ENCODE measurements at places on chromosomes 1 and 21. TPM values are rescaled to one million over a fixed set of nuclear protein-coding genes. Genes with fewer than 3 reads are reported as not detected.

DNA sequence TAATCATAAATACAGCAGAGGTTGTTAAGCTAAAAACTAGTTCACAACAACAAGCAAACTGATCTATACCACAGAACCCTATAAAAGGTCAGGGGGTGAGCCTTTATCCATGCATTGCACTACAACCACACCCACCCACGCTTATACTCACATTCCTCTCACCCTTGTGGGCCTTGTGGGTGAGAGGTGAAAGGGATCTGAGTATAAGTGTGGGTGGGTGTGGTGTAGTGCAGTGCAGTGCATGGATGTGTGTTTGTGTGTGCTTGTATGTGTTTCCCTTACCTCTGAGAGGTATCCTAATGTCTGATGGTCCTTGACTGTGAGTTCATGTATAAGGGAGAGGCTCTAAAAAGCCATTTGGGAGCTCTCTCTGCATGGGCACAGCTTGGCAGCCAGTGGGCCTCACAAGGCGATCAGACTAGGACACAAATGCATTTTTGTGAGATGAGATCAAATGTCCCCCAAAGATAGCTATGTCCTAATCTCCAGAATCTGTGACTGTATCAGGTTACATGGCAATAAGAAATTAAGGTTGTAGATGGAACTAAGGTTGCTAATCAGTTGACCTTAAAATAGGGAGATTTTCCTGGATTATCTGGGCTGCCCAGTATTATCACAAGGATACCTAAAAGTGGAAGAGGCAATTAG lies 95.5 kb upstream of the DPT start:
- DNase-seq: no peak

GRCh38 chr1:184387476-184388318 lies 868 bp downstream of the C1orf21 start:
- peak; percentile 20 for DNase-seq

GBP4 gene
- polyA plus RNA-seq: 10.1 TPM

DNA sequence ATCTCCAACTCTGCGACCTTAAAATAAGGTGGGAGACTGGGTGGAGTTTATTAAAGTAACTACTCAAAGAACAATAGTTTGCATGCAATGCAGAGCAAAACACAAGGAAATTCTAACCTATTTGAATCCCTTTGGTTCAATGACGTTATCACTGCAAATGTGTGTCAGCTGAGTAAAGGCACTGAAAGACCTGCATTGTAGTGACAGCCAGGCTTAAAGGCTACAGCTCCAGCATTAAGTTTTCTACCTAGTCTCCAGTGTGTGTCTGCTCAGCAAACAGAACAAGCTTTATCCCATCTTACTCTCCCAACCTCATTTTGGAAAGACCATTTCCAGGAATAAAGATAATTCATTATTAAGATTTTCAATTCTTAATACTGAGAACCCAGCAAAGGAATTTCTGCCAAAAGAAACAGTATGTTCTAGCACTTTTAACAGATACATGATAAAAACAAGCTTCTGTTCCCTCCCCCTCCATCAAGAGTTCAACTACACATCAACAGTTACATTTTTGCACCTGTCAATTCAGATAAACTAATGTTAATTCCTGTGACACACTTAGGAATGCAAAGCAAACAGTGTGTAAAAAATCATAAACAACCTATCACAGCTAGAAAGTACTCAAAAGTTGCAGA lies 14.2 kb downstream of the PTP4A2 start:
- DNase-seq: no peak

GRCh38 chr1:10761503-10762152 lies 34.8 kb downstream of the CASZ1 start:
- peak; percentile 55 for DNase-seq

DNA sequence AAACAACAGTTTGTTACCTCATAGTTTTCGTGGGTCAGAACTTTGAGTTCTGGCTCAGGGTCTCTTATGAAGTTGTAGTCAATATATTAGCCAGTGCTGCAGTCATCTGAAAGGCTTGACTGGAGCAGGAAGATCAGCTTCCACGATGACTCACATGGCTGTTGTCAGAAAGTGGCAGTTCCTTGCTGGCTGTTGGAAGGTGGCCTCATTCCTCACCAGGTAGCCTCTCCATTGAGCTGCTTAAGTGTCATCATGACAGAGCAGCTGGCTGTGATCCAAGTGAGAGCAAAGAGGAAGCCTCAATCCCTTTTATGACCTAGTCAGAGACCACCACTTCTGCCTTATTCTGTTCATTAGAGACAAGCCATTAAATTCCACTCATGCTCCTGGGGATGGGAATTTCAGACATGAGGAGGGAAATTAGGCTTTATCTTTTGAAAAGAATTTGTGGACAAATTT lies 5.6 kb downstream of the OSBPL9 start:
- DNase-seq: no peak

- no peak for DNase-seq
Observed at GRCh38 chr1:240499012-240499411, 112.9 kb downstream of the GREM2 start.

GSTM2 gene
- polyA plus RNA-seq: 77.9 TPM

B3GALNT2 gene
- polyA plus RNA-seq: 19.6 TPM

TNFRSF9 gene
- not detected for polyA plus RNA-seq

DNA sequence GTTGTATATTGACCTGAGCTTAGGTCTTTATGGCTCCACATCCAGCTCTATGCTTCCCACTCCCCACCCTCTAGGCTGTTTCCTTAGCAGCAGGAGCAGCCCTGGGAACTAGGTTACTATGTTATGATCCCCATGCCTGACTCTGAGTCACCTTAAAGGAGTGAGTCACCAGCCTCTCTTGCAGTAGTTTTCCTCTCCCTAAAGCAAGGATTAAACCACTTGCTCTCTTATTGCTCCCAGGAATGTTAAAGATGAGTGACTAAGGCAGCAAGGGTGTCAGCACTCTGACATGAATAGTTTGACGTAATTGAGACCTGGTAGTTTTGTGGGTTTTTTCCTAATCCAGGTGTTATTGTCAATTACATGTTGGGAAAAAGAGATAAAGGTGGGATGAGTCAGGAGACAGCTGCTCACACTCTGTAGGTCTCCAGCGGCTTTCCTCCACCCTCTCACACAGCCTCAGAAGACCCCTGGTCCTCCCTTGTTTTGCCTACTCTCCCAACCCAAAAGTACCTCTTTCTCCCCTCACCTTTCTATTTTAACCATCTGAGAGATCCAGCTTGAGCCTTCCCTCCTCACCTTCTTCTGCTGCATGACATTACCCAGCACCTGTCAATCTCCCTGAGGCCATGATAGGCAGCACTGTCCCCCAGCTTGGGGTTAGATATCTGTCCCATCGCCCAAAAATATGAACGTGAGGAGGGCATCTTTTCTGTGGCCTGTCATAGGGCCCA lies 369.1 kb upstream of the VAMP3 start:
- DNase-seq: no peak

TRPM2 gene
- polyA plus RNA-seq: 3.3 TPM

AKT3 gene
- 43.0 TPM for polyA plus RNA-seq

DNA sequence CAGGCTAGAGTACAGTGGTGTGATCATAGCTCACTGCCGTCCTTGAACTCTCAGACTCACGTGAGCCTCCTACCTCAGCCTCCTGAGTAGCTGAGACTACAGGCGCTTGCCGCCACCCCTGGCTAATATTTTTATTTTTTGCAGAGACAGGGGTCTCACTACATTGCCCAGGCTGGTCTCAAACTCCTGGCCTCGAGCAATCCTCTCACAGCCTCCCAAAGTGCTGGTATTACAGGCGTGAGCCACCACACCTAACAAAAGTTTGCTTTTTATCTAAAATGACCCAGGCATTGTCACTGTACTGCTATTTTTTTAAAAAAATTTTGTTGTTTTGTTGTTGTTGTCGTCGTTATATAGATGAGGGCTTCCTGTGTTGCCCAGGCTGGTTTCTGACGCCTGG lies 46.4 kb downstream of the CAPN2 start:
- no peak for DNase-seq

DNA sequence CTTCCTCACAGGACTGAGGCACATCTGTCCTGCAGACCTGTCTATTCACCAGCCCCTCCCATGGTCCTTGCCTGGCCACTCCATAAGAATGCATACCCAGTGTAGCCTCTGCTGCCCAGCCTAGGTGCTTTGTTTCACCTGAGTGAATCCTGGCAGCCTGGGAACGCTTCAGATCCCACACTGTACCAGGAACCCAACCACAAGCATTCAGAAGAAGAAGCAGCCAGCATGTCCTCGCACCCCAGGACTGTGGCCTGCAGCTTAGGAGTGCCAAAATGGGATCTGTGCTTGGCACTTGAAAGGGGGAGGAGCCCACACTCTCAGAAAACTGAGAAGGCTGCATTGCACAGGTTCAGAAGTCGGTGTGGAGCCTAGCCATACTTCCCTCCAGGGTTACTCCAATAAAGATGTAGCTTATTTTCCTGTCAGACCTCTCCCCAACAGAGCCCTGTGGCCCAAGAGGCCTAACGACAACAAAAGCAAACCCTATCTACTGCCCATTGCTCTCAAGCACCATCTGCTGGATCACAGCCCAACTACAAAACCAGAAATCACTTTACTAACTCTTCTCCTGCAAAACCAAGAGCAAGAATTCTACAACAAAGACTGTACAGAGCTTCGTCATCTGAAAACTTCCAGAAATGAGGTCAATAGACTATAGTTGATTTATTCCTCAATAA lies 923.1 kb upstream of the NEGR1 start:
- DNase-seq: no peak

BEND5 gene
- polyA plus RNA-seq: 10.8 TPM

DNA sequence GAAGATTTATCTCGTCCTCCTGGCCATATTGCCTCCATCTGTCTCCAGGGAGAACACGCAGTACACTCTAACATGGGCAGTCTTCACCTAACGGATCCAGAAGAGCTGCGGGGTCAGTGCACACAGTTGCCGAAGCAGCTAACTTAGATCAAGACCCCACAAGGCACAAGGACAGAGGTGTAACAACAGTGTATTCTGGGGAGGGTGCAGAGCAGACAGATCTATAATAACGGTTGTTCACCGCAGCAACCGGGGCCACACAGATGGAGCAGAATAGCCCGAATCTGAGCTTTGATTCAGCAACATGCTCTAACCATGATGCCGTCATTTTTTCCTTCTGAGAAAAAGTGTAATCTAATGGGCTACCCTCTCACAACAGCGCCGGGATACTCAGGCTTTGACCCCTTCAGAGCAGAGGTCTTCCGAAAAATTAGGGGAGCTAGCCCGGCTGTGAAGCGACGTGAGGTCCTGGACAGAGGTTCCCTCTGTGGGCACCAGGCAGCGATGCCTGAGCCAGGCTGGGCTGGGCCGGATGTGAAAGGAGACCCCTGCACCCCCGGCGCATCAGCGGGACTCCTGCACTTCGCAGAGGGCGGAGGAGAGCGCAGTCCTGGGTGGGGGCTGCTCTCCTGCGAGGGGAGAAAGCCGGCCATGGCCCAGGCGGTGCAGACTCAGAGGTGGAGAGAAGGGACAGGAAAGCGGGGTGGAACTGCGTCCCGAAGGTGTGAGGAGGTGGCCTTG lies 57.5 kb downstream of the BCL9 start:
- peak; percentile 39 for DNase-seq

DNA sequence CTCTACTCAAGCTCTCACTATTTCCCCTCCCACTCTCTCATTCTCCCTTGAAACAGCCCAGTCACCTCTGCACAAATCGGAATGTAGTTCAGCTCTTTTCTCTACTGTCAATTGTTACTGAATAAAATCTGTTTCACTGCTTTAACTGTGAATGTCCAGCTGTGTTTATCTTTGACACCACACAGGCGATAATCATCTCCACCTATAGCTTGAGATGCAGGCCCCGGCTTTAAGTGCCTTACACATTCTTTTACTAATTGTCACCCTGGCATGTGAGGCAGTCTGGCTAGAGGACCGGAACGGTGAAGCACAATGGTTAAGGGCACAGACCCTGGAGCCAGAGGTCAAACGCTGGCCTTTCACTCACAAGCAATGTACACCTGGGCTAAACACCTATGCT lies 122.8 kb upstream of the C8B start:
- no peak for DNase-seq

GRCh38 chr21:41616031-41616591 lies 108.2 kb upstream of the TMPRSS2 start:
- no peak for DNase-seq

CD1E gene
- 1.0 TPM for polyA plus RNA-seq

RXRG gene
- polyA plus RNA-seq: 1.7 TPM

- no peak for DNase-seq
Observed at GRCh38 chr1:38889589-38889988, 8.2 kb upstream of the GJA9 start.

DNA sequence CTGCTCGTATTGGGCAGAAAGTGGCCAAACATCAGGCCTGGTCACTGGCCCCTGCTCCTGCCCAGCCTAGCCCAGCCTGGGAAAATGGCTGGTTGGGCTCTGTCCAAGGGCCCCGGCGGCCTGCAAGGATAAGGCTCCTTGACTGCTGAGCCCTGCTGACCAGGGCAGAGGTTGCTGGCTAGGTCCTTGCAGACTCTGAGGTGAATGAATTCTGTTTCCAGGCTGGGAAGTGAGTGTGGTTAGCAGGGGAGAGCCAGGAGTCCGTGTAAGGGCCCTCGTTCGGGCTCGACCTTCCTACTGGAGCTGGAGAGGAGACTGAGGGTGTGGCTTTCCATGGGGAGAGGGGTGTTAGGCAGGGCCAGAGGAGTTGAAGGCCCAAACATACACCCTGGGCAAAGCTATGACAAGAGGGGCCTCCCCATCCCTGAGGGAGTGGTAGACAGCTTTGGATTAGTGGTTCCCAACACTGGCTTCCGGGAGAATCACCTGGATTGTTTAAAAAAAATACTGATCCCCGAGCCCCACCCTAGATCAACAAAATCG lies 20.6 kb downstream of the CSF1 start:
- DNase-seq: no peak

DNA sequence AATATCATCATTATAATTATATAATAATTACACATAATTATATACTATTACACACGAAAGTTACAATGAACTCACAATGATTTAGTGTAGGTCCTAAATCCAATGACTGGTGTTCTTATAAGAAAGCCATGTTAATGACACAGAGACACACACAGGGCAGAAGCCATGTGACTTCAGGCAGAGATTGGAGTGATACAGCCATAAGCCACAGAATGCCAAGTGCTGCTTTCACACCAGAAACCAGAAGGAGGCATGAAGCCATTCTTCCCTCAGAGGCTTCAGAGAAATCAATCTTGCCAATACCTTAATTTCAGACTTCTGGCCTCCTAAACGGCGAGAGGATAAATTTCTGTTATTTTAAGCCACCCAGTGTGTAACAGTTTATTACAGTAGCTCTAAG lies 147.4 kb upstream of the KRTAP19-8 start:
- no peak for DNase-seq

DNA sequence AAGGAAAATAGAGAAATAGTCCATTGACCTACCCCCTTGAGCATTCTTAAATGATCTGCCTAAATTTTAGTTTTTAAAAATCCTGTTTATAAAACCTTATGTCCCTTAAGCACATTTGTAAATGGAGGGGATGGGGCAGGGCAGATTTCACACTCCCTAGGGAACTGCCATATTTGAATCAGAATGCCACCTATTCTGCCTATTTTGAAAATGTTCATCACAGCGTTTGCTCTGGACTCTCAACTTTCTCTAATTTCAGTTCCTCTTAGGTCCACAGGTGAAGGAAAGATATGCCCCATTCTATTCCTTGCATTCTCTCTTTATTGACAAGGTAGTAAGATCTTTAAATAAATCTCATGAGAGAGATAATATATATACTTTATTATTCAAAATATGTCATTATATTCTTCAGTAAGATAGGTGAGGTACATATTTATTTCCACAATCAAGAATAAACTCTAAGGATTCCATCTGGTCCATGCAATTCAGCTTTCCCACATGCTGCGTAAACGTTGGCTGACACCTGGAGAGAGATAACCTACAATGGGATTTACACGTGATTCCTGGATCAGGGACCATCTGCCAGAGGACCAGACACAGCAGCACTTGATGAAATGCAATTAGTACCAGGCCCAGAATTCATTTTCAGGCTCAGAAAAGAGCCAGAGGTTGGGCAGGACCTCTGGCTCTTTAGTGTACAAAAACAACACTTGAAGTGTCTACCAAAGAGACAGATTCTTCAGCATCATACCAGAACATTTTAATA lies 1.2 kb upstream of the LPGAT1 start:
- no peak for DNase-seq

LMX1A gene
- 0.29 TPM for polyA plus RNA-seq

All from urinary bladder (tissue), 4 donors.